ENCODE measurements at places on chromosomes 7 and 10.

GRCh38 chr10:80945264-80945880, 407.7 kb downstream of the SH2D4B start:
- DNase-seq: no peak

- no peak for DNase-seq
These were observed 81.6 kb downstream of the PRKAG2 start for GRCh38 chr7:151795168-151795811.

- DNase-seq: peak; percentile 81
These were observed at the start of gene PCGF5 for GRCh38 chr10:91220194-91220953. PCGF5 (plus strand) TSS chr10:91220663; CDS start chr10:91222872, 2,209 bp downstream.

GRCh38 chr10:6788231-6788630, 208.2 kb upstream of the PRKCQ start:
- DNase-seq: no peak

DNA sequence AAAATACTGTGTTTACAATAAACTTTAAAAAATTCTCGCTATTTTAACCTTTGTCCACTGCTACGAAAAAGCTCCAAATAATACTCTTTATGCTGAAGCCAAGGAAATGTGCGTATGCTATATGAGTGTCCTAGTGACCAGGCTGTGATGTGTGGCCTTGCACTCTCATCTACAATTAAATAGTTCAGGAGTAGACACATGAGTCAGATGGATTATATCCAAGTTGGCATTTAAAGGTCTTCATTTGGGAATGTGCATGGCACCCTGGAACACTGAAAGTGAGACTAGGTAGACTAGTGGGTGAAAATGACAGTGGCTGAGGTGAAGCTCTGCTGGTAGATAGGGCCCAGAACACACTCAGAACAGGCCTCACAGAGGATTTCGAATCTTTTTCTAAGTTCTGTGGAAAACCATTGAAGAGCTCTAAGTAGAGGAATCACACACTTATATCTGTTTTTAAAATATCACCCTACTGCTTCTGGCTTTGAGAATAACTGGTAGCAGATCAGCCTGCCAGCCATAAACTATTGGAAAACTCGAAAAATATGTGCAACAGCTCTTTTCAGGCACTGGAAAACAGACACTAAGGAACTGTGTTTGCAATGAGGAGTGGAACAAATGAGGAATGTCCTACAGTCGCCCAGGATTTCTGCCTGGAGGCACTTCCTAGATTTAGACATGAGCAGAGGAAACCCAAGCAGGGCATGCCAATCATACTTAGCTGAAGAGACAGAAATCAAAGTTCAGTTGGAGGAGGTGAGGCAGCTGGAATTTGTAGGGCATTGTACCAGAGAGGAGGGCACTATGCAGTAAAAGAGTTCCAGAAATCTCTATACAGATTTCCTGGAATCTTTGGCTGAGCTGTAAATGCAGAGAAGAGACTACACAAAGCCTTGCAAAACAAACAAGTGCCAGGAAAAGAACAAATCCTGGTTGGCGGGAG, 603.8 kb upstream of the LRRTM3 start:
- no peak for DNase-seq

DNA sequence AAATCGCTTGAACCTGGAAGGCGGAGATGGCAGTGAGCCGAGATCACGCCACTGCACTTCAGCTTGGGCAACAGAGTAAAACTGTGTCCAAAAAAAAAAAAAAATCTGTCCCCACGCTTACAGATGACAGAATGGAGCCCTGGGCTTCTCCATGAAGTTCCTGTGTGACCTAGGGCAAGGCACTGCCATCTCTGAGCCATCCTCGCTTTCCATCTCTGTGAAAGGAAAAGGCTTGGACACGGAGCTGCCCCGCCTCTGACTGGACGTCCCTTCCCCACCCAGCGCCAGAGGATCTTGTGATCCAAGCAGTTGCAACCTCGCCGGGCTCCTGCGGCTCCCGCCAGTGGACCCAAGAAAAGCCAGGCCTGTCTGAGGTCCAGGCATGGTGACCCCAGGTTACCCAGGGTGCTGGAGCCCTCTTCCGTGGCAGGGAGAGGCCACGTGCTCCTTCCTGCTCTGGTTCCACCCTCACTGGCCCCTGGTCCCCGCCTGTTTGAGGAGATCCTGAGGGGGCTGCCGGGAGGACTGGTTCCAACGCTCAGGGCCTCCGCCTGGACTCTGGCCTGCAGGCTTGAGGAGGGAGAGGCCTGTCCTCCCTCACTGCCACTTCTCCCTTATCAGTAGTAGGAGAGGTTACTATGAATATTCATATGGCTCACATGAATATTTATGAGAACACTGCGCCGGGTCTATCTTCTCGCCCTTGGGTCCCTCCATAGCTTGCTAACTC, 25.6 kb upstream of the ELFN1 start:
- no peak for DNase-seq

- DNase-seq: no peak
These were observed 75.3 kb upstream of the C7orf33 start for GRCh38 chr7:148515237-148515636.

DNA sequence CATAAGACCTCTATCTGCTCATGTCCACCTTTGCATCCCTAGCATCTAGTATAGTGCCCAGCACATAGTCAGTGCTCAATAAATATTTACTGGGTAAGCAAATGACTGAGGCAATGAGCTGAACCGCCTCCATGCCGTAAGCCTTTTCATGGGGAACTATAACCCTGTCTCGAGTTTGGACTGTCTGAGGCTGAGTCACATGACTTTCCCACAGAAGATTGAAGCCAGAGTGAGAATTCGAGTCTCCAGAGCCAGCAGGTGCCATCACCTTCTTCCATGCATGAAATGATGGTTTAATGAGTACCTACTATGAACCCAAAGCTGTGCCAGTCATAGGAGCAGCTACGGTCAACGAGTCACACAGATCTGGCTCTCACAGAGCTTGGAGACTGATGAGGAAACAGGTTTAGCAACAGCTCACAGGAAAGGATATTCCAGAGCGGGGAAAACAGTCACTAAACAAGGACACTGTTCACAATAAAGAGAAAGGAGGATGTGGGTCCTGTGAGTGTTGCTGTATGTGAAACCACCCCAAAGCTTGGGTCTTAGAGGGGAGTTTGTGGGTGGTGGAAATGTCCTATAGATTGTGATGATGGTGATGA, 75.2 kb downstream of the TEX36 start:
- DNase-seq: no peak

DNA sequence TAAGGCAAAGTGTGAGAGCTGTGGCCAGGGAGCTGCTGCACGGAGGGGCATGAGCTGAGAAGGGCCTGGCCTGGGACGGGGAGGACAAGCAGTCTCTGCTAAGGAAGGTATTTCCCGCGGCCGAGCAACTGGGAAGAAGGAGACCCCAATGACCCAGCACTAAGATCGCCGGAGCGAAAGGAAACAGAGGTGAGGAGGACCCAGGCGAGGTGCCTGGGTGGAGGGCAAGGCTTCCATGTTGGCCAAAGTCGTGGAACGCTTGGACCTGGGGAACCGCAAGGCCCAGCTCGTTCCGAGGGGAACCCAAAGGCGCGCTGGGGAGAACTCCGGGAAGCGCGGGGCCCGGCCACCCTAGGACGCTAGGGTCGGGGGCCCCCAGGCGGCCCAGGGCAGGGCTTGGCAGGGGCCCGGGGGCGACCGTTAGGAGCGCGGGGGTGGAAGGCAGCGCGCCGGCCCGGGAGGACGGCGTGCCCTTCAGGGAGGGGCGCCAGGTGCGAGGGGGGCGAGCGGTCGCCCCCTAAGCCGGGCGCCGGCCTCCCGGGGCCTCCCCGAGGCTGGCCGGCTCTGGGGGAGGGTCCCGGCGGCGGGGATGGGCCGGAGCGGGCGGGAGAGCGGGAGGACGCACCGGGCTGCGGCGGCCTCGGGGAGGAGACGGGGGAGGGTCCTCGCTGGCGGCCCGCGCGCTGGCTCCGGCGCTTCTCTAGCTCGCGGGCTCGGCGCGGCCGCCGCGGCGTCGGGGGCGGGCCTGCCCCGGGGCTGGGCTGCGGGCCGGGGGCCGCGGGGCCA, 545 bp downstream of the GIGYF1 start:
- no peak for DNase-seq

DNA sequence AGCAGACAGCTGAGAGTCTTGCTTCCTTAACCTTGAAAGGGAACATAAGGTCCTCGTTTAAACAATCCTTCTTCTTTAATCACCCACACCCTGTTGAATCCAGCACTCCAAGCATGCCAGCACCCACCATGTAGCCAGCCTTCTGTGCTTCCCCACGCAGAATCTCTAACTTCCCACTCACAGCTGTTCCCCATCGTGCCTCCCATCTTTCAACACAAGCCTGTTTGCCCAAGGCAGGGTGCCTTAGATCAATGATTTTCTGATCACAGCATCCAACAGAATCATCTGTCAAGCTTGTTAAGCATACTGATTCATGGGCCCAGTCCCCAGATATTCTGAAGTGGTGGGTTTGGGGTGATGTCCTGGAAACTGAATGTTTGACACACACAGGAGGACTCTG, 530.8 kb downstream of the SH2D4B start:
- no peak for DNase-seq

- peak; percentile 86 for DNase-seq
These were observed 745 bp downstream of the DAGLB start for GRCh38 chr7:6446838-6447580.

DNA sequence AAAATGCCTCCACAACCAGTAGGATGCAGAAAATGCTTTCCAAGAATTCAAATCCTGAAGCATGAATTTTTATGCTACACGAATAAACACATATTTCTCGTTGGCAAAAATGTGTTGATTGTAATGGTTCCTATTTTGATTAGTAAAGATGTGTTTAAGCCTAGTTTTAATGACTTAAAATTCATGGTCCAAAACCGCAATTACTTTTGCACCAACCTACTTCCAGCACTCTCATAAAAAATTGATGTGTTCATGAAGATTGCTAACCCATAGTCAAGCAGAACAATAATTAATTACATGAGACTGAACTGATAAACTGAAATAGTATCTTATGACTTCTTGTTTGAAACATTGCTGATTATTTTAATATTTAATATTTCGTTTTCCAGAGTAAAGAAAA, 828.8 kb downstream of the CCSER2 start:
- no peak for DNase-seq

DNA sequence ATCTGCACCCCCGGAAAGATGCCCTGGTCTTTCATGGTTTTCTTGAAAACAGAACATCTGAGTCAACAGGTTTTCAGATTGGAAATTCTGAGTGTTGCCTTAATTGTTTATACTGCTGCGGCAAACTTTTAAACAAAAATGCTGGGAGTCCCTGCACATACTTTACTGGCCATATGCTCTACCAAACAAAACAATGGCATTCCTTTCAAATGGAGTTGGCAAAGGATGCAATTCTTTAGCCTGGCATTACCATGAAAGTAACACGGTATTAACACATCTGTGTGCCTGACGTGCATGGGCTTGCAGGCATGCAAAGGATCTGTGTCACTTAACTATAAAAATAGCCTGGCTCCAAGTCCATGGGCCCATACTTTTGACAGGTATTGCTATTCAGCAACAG, 4.2 kb downstream of the INHBA start:
- peak; percentile 41 for DNase-seq
